LHCN-M2 (cell line): ENCODE measurements at places on chromosomes 4 and X.

DNA sequence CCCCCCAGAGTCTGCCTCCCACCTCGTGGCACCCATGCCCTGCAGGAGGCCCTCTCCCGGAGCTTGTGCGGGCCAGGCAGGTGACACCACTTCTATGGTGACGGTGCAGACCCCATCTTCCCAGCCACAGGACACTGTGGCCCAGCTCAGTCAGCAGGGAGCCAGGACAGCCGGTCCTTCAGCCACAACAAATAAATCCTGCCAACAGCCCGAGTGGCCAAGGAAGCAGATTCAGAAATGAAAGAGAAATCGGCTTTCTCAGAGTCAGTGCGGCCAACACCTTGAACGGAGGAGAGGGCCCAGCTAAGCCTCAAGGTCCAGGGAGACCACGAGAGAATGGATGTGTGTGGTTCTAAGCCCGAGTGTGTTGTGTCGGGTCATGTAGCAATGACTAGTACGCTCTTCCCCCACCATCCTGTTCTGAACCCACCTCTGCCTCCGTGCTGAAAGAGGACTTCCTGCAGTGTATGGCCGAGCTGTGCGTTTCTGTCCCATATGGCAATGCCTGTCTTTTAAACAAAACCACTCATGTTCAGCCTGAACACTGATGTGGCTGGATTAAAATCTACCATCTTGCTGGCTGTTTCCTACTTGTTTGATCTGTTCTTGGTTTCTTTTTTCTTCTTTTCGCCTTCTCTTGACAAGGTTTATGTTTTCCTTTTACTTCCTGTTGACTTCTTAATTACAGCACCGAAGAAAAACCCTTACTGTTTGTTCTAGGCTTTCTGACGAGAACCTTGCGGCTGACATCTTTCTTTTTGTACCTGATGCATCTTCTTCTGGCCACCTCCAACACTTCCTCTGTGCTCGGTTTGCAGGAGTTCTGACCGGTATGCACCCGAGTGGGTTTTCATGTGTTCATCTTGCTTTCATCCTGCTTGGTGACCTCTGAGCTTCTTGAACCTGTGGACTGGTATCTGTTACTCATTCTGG is 53.1 kb downstream of the GAK start:
- DNase-seq, result no peak

DNA sequence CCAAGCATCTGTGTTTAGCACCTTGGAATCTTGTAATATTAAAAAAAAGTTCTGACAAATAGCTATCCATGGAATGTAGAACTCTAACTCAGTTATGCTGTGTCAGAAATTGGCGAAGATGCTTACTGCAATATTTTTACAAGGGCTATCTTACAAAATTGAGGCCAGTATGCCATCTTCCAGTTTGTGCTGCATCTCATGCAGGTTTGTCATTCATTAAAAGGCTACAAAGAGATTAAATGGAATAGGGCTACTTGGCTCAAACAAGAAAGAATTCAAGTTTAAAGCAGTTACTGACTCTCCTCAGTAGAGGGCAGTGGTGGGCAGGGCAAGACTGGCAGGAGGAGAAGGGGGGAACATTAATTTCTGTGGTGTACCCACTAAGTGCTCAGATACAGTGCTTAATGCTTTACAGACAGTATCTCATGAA is 66.5 kb downstream of the SHROOM4 start:
- no peak for DNase-seq

- DNase-seq, result peak; percentile 9
These were observed 1804.7 kb downstream of the STIM2 start for GRCh38 chr4:28665306-28665705.

DNA sequence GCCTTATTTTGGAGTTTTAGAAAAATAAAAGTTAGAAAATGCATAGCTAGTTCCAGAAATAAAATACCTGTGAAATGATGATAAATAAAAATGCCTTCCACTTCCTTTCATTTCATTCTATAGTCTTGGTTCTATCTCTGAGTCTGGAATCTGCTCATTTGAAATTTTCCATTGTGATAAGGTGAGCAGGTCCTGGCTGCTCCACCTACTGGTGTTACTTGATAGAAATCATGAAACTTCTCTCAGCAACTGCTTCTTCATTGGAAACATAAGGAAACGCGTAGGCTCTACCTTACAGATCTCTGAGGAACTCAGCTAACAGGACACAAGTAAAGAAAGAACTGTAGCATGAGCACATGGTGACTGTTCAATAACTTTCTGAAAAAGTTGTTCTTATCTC is 141.8 kb downstream of the DCHS2 start:
- no peak for DNase-seq
